Stimulated activated CD8-positive, alpha-beta memory T cell treated with anti-CD3 and anti-CD28 coated beads, Interleukin-4, amount 100 ng/mL, for 24 hours (primary cell): ENCODE measurements at places on chromosomes 7 and 10.

DNA sequence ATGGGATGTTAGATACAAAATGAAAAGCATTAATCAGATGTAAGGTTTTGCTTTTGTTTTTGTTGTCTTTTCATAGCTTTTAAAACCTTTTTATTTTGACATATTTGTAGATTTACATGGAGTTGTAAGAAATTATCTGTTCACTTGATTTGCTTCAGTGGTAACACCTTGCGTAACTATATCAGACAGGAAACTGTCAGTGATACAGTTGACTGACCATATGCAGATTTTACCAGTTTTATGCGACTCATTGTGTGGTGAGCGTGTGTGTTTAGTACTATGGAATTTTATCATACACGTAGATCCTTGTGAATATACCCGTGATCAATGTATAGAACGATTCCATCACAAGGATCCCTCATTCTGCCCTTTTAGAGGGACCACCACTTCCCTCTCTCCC, 701.4 kb downstream of the SUGCT start:
- DNase-seq, result no peak

- no peak for DNase-seq
These were observed 111.0 kb downstream of the EGFR start for GRCh38 chr7:55129541-55130394.

- DNase-seq, result no peak
These were observed 77.6 kb upstream of the SFMBT2 start for GRCh38 chr10:7488418-7488829.

DNA sequence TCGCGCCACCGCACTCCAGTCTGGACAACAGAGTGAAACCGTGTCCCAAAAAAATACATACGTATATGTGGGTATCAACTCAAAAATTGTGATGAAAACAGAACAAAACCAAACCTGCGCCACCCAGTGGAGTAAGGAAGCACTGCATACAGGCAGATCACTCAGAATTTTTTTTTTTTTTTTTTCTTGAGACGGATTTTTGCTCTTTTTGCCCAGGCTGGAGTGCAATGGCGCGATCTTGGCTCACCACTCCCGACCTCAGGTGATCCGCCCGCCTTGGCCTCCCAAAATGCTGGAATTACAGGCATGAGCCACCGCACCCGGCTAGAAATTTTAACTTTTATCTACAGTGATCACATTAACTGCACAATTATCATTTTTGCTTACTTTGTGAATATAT, 9.1 kb upstream of the TMEM236 start:
- peak; percentile 55 for DNase-seq

GRCh38 chr7:44052771-44053365, 8.4 kb downstream of the DBNL start:
- no peak for DNase-seq

GRCh38 chr7:82534684-82535083, 91.1 kb upstream of the CACNA2D1 start:
- no peak for DNase-seq

DNA sequence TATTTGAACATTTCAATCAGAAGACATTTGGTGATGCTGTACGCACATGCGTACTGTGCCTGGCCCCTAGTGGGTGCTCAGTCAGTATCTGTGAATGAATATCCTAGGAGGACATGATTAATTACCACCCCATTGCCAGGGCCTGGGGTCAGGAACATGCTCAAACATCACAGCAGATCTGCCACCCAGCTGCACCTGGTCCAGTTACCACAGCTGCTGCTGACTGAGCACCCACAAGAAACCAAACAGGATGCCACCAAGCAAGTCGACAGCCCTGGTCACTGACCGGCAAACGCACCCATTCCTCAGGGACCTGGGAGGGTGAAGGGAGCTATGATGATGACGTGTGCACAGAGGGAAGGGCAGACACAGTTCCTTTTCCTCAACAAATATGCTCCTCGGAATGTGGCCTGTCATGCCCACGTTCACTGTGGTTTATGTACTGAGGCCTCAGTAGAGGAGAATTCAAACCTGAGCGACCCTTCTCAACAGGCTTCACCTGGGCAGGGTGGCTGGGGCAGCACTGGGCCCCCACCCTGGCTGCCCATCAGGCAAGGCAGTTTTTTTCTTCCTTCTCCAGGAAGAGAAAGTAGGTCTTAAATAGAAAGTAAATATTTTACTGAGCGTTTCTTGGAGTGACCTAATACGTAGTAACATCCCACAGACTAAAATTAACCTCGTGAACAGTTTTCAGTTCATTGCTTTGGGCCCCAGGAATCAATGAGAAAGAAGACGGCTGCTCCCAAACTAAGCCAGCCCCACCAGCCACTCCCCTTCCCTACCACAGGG, 13.4 kb downstream of the CTBP2 start:
- no peak for DNase-seq
